ENCODE measurements at places on chromosomes 11 and 22.

- no peak for DNase-seq
Measured at GRCh38 chr11:85530634-85531033, 96.5 kb downstream of the DLG2 start.

DNA sequence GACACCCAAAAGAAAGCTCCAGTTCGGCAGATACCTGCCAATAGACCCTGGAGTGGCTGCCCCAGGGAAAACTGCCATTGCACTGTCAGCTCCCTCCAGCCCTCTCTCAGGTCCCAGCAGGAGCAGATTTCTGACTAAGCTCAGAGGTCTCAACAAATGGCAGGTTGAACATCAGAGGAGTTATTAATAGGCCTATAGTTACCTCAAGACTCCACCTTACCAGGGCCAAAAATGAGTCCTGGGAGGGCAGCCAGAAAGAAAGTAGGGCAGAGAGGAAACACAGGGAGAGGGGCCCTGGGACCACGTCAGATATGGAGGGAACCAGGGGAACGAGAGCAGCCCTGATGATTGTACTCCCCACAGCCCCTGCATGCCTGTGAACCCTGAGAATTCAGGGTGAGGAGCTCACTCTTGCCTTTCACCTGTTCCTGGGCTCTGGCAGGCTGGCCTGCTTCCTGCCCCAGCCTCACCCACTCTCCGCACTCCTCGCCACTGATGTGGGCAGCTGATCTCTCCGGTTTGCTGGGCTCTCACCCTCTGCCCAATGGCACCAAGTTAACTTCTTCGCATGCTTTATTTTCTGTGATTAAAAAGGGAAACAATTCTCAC, 4.3 kb upstream of the RGL4 start:
- DNase-seq = no peak

GRCh38 chr11:107172996-107173395, 154.7 kb upstream of the GUCY1A2 start:
- no peak for DNase-seq

- no peak for DNase-seq
Measured at GRCh38 chr11:118768690-118769089, 22.3 kb downstream of the DDX6 start.

GRCh38 chr11:40215556-40215955, 1243.9 kb downstream of the LRRC4C start:
- DNase-seq = no peak

- no peak for DNase-seq
Measured at GRCh38 chr11:81852896-81853295, 880.8 kb downstream of the FAM181B start.

DNA sequence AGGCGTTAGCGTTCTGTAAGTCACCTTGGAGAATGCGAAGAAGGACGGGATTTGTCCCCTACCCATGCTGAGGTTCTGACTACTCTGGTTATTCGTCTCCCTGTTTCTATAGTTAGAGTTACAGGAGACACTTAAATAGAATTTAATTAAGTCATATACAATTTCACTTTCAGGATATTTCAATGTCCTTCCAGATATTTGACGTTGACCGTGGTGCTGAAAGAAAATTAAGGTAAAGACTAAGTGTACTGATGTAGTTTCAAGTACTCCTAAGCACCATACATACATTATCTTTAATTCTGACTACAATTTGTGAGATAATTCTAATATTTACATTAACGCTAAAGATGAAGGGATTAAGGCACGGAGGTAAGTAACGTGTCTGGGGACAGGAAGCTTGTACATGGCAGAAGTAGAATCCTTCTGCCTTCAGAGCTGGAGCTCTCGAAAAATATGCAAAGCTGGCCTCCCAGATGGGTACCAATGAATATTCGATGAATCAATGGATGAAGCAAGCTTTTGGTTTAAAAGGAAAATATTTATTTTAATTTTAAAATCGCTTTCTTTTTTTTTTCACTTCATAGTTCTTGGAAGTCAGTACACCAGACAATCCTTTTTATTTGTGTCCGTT, 539 bp upstream of the SLC36A4 start:
- no peak for DNase-seq

GRCh38 chr11:118092907-118093571, 6.3 kb upstream of the SMIM35 start:
- no peak for DNase-seq

- no peak for DNase-seq
Measured at GRCh38 chr11:82899957-82900276, 313 bp downstream of the PRCP start.

GRCh38 chr11:122893131-122893530, 10.6 kb downstream of the JHY start:
- no peak for DNase-seq

DNA sequence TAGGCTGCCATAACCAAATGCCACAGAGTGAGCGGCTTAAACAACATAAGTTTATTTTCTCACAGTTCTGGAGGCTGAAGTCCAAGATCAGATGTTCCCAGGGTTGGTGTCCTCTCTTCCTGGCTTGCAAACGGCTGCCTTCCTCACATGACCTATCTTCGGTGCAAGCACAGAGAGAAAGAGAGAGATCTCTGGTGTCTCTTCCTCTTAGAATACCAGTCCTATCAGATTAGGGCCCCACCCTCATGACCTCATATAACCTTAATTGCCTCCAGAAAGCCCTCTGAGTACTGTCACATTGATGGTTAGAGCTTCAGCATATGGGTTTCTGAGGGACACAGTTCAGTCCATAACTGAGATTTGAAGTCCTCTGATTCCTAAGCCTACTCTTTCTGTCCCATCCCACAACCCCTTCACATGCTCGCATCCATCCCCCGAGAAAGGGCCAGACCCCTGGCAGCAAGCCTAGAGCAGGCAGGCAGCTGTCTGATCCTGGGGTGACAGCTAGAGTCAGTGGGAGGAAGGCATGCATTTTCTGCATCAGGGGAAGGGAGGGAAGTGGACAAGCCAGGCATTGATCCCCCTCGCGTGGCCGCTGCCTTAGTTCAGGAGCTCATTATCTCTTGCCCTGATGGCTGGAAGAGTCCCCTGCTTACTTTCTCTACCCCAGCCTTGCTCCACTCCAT, 114.1 kb downstream of the FAR1 start:
- no peak for DNase-seq

DNA sequence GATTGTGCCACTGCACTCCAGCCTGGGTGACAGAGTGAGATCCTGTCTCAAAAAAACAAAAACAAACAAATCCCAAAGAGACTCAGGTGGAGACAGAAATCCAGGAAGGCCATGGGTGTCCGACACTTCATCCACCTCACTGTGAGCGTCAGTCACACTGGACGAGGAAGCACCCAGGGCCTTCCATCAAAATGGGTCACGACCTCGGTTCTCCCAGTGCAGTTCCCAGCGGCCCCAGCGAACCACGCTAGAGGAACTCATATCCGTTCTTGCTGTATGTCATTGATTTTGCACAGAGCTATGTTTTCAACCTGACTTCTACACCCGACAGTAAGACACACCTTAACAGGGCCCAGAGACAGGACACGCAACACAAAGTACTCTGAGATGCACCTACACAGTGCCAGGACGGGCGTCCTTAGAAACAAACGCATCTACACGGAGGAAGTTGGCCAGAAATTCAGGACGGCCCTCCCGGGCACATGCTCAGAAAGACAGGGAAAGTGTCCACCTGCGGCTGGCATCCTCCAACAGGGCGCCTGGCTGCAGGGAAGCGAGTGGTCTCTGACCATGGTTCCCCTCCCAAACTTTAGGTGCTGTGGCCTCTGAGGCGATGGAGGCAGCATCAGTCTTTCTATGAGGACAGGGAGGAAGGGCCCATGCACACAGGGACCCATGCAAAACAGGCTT, 410.5 kb downstream of the CTTN start:
- DNase-seq = no peak

- no peak for DNase-seq
Measured at GRCh38 chr11:115244758-115245157, 259.5 kb downstream of the CADM1 start.

DNA sequence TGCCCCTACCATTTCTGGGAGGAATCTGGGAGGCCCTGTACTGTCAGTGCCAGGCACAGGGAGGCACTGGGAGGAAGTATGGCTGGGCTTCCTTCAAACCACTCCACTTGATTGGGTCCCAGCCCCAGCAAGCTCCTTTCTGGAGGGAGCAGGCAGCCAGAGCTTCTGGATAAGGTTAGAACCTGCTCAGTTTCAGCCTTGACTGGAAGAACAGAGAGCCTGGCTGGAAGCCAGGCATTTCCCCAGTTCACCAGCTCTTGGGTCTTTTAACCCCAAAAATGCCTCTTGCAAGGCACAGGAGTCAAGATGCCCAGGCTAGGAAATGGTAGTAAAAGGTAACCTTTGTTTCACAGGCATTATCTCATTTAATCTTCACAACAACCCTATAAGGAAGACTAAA, 9.0 kb upstream of the KCTD14 start:
- DNase-seq = peak; percentile 47

GRCh38 chr11:77044886-77045285, 10.7 kb downstream of the B3GNT6 start:
- no peak for DNase-seq

- DNase-seq = no peak
Measured at GRCh38 chr11:12032968-12033367, 24.5 kb upstream of the DKK3 start.

GRCh38 chr22:29359469-29359868, 28.9 kb downstream of the AP1B1 start:
- DNase-seq = no peak

DNA sequence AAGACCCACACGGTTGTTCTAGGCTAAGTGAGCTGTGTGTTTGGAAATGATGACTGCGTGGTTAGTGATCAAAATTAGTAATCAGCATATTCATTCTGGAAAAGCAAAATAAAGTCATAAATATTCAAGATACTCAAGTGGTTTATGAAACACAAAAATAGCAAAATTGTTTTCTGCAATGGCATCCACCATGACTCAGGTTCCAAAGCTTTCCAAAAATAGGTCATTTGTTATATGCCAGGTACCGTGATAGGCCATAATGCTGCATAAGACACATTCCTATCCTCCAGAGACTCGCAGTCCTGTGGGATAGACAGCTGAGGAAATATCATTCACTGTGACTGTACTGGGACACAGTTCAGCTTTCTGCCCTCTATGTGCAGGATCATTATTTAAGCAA, 2.4 kb upstream of the ATL3 start:
- DNase-seq = no peak

DNA sequence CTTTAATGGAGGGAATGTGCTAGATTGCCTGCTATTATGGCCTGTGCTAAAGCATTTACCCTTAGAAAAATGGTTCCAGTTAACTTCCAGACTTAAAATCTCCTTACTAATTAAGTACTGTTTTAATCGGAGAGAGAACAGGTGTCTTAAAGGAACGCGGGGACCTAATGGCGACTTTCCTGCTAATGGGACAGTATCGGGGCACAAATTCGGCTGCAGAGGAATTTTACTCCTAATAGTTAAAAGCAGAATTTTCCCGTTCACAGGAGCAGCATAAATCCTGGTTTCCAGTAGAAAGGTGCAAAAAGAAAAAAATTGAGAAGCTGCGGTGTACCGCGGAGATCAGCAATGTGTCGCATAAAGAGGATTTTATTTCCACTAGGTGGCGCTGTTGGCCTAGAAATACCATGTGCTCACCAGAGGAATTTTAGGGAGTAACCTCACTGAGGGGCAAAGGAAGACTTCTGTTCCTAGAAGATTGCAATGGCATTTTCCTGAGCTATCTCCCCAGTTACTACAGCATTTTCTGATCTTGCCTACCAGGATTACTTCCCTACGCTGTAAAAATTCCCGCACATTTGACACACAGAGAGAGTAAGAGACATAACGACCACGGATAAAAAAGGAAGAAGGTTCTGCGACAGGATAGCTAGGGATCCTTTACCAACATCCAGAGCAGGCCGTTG, 44.5 kb downstream of the ZNF280B start:
- peak; percentile 42 for DNase-seq

DNA sequence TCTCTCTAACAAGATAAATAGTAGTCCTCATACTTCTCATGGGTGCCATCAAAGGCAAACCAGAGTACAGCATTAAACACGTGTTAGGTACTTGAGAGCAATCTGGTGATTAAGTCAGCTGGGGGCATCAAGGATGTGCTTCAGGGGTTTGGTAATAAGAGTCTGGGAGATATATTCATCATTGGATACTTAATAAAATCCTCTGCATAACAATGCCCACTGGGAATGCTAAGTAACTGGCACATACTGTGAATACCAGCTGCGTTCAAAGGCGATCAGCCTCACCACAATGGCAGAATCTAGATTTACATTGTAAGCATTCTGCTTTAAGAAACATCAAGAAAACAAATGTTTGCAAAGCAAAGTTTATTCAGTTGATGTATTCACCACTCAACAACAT, 268.6 kb upstream of the PITPNB start:
- DNase-seq = peak; percentile 16

- DNase-seq = no peak
Measured at GRCh38 chr11:120637131-120637530, 125.6 kb downstream of the GRIK4 start.

DNA sequence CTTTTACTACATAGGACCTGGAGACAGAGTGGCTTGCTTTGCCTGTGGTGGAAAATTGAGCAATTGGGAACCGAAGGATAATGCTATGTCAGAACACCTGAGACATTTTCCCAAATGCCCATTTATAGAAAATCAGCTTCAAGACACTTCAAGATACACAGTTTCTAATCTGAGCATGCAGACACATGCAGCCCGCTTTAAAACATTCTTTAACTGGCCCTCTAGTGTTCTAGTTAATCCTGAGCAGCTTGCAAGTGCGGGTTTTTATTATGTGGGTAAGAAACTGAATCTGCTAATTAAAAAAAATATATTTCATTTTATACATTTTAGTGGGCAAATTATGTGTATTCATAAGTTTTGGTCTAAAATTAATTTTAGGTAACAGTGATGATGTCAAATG, 7.8 kb downstream of the BIRC3 start:
- no peak for DNase-seq

- no peak for DNase-seq
Measured at GRCh38 chr11:132692891-132693290, 839.4 kb downstream of the OPCML start.

GRCh38 chr11:84437071-84437980, 1151.2 kb upstream of the CCDC90B start:
- DNase-seq = no peak

DNA sequence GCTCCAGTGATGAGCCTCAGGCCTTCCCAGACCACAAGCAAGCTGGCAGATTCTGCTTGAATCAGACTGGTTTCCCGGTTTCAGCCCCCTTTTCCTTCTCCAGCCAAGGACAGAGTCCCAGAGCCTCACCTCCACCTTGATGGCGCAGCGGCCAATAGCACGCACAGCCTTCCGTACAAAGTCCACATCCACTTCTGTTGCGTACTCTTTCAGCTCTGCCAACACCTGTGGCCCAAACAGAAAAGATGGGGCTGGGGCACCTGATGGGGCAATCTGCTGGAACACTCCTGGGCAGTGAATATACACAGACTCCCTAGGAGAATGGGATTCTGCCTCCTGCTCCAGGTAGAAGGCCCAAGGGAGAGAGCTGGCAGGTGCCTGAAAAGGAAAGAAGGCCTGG, 35.5 kb upstream of the RASL10A start:
- DNase-seq = no peak
